ENCODE measurements at places on chromosomes 6 and 20.

GRCh38 chr6:127971945-127972391 is 71.1 kb upstream of the THEMIS start:
- no peak for DNase-seq

GRCh38 chr6:73565767-73566485 is 45.1 kb upstream of the EEF1A1 start:
- DNase-seq, result no peak

DNA sequence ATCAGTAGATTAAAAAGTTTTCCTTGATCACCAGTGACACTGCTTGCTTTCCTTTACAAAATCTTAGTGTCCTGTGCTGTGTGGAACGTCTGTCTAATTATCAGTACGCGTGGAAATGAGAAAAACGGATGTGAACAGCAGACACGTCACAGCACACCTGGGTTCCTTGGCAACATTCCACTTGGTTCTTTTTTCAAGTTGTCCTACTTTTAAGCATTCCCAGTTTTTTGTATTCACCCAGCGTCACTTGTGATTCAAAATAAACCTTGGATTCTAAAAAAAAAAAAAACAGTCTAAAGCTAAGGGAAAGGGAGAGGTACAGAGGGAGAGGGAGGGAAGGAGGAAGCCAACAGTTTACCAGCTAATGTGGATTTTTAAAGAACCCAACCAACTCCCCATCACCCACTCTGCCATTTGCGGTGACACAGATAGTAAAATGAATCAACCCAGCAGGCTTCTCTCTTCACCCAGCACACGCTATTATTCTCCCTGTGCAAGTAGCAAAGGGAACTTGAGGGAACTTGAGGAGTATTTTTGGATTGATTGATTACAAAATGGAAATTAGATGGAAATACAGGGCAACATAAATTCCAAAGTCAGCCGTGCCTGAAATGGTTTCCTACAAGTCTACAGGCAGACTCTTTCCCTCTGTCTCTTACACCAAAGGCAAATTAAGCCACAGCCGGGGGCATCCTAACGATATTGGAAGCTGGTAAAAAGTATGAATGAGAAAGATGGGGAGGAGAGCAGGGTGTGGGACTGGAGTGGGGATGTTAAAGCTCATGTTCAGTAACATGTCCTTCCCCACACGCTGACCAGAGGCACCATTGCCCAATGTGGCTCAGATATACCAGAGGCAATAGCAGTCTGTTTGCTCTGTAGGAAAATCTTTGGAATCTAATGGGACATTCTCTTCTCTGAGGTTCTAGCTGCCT is 129.8 kb downstream of the SASH1 start:
- DNase-seq, result no peak

GRCh38 chr20:10469599-10469998 is 34.5 kb downstream of the SLX4IP start:
- no peak for DNase-seq

- no peak for DNase-seq
Measured at GRCh38 chr6:118724211-118724610, 72.8 kb upstream of the CEP85L start.

- DNase-seq, result no peak
Measured at GRCh38 chr6:149608381-149608982, 40.0 kb downstream of the KATNA1 start.

- no peak for DNase-seq
Measured at GRCh38 chr20:43345676-43346075, 112.0 kb upstream of the SRSF6 start.

DNA sequence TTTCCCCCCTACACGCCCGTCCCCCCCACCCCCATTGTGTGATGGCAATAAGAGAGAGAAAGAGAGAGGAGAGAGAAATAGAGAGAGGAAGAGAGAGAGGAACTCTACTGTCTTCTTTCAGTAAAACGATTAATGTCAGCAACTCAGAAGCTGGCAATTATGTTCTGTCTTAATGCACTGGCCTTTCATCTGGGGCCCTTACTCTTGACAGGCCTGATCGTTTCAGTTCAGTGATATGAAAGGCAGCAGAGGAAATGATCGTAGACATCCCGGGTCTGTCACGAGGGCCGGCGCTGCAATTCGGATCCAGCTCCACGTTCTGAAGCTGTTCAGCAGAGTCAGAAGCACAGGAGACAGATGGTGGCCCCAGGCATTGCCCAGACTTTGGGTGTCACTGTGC is 308.9 kb downstream of the ZNF217 start:
- no peak for DNase-seq

- DNase-seq, result no peak
Measured at GRCh38 chr6:165059032-165059431, 250.4 kb downstream of the C6orf118 start.

- DNase-seq, result no peak
Measured at GRCh38 chr6:170177772-170178560, 112.9 kb downstream of the DLL1 start.

GRCh38 chr6:90414352-90414751 is 117.7 kb upstream of the BACH2 start:
- no peak for DNase-seq

GRCh38 chr6:64815718-64816117 is 891.3 kb downstream of the EYS start:
- DNase-seq, result no peak

DNA sequence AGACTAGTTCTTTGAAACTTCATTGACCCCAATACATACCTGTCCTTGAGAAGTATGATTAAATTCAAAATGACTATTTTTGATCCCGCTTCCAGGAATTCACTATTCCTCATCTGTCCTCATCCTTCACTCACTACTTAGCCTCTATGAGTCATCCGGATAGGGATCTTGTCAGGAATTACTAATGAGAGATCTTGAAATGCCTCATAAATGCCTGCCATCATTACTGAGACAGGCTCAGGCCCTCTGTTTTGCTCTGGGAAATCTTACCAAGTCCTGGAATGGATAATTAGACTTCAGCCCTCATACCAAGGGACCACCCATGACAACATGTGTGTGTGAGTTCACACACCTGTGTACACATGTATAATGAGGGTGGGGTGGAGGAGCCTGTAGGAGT is 2.8 kb upstream of the CYP24A1 start:
- DNase-seq, result no peak

GRCh38 chr6:141482796-141483597 is 649.7 kb upstream of the GJE1 start:
- DNase-seq, result no peak

DNA sequence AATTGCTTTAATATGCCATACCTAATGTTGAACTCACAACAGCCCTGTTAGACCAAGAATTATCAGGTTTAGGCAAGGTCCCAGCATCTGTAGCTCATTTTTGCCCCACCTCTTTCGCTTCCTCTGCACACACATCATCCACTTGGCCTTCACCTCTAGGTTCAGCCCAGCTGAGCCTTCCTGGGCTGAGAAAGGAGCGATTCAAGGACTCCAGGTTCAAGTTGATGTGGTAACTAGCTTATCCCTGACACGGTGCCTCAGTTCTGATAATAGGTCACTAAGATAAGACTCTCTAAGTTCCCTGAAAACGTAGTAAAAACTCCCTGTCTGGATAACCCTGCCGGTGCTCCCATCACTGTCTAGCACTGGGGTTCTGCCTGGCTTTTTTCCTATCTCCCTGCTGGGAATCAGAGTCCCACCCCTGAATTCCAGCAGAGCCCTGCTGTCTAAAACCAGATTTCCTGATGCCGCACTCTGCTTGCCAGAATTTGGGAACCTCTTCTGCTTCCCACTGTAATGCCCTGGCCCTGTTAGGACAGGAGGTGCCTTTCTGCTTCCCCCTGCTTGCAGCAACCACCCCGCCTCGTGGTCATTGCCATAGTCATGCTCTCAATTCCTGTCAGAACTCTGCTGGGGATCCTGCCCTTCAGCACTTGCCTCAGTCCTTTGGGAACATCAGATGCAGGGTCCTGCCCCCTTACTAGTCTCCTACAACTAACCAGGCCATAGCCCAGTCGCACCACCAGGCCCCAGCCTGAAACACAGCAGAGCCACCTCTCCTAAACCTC is 47.6 kb downstream of the ALDH8A1 start:
- DNase-seq, result no peak

GRCh38 chr6:157967486-157967885 is 14.2 kb upstream of the SYNJ2 start:
- no peak for DNase-seq

DNA sequence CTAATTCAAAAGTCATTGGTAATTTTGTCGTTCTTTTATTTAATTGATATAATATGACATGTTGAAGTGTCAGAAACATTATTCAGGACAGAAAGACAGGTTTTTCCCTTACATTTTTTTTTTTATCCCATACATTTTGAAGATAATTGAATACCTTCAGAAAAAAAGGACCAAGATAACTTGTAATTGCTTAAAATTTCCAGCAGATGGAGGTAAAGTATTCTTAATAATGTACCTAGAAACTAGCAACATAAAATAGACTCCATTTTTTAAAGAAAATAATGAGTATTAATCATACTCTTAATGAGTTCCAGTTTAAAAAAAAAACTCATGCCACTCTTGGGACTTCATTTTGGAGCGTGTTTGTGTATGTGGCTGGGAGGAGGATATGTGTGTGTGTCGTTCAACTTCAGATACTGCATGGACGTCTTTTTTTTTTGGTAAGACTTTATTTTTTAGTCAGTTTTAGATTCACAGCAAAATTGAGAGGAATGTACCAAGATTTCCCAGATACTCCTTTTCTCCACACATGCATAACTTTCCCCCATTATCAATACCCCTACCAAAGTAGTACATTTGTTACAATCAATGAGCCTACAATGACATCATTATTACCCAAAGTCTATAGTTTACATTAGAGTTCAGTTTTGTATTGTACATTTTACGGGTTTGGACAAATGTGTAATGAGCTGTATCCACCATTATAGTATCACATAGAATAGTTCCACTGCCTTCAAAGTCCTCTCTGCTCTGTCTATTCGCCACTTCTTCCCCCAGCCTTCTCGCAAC is 79.4 kb downstream of the ROS1 start:
- DNase-seq, result no peak

GRCh38 chr6:128919412-128920180 is 36.7 kb downstream of the LAMA2 start:
- DNase-seq, result no peak
